ENCODE measurements at places on chromosomes 6 and 20.

GRCh38 chr20:59718751-59719150 lies 114.4 kb downstream of the PHACTR3 start:
- DNase-seq: no peak

DNA sequence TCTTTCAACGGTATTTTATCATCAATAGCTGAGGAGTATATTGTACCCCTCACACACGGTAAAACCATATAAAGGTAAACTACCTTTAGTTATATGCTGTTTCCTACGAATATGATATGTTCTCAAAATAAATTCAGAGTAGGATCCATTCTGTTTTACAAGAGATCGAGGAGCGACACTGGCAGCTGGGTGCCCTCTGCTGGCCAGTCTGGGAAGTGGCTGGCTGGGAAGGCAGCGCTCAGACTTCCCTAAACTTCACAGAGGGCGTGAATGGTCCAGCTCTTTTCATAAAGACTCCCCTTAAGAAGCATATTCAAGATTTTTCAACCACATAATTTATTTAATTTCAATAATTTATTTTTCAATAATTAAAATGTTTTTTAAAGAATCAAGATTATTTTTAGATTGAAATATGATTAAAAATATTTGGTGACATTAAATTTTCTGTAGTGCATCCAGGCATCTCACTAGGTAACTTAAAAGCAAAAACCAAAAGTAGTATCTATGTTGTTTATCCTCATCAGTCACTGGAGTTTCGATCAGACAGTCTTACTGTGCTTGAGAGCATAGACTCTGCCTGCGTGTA lies 187.5 kb upstream of the PDE10A start:
- peak; percentile 32 for DNase-seq

DNA sequence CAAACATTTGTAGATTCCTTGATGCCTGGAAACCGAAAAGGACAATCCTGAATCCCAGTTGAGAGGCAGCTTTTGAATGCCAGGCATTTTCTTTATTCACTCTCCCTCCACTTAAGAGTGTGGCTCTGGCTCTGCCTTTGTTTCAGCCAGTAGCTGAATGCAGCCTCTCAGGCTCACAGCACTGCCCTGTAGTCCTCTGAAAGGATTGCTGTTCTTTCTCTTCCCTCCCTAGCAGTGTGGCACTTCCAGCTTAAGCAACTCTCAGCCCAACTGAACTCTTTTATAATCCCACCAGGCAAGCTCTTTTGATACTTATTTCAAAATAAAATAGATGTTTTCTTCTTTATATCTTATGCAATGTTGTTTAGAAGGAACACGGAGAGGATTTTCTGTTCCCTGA lies 415.6 kb downstream of the GJA1 start:
- no peak for DNase-seq

DNA sequence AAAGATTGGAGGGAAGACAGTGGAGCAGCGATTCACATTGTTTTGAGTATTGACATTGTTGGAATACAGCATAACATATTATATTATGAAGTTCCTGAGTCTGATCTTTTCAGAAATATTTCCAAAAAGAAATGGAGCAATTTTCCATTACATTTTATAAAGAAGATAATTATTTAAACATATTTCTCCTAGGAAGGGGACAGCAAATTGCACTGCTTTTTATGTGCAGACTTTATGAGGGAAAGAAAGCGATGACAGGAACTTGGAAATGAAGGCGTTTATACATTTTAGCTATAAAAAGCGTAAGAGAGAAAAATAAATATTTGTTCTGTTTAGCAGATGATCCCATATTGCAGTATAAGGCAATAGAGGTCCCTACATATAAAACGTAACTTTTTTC lies 117.0 kb upstream of the EDN1 start:
- DNase-seq: no peak

DNA sequence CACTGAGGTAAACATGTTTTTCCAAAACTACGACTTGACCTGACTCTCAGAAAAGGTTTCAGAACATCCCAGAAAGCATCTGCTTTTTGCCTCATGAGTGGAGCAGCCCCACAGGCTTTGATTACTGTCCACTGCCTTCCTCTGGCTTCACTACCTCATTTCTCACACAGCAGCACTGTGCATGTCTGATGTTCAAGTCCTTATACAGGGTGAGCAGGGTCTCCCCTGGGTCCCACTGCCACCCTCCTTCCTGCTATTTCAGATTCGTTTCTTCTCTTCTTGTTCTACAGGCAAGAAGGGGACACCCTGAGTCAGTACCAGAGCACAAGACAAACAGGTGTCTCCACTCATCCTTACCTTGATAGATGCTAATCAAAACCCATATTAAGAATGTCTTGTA lies 64.7 kb upstream of the NFATC2 start:
- DNase-seq: no peak

DNA sequence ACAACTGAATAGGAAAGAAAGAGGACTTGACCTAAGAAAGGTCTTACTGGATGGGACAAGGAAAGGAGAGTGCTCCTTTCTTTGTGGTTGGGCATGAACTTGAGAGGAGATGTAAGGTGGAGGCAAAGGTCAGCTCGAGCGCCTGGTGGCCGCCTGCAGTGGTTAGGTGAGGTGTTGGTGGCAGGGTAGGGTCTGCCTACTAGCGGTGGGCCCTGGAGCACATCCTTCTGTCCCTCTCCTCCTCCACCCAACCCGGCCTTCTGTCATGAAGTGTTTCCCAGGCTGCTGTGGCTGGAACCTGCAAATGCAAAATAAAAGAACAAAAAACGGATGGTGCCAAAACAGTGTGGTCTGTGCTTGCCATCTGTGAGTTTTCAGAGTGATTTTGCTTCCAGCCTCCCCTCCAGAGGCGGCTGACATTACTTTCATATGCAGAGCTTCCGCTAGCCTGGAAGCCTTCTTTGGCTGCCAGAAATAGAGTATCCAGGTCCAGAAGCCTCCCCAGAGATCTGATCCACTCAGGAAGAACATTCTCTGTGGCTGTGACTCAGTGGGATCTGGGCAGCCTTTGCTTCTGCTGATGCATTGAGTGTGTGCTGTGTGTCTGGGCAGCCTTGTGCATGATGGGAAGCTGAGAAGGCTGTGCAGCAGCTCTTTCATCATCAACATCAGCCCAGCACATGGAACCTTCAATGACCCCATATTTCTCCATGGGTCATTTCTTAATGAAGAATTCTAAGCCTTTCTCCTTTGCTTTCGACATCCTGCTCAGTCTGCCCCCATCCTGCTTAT lies 79.8 kb upstream of the FAM184A start:
- DNase-seq: no peak

DNA sequence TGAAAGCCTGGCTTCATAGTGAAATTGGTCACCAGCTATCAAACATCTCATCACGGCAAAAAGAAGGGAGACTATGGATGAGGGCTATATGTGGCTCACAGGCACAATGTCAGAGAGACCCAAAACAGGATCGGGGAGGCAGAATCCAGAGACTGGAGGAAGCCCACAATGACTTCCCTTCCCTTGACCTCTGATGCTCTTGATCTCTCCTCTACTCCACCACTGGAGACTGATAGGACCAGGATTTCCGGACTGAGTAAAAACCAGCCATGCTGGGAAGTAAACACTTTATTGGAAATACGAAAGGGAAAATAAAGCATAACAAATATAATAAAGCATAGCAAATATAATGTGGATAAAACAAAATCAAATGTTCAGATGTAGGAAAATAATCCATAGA lies 597.3 kb downstream of the UTRN start:
- no peak for DNase-seq

DNA sequence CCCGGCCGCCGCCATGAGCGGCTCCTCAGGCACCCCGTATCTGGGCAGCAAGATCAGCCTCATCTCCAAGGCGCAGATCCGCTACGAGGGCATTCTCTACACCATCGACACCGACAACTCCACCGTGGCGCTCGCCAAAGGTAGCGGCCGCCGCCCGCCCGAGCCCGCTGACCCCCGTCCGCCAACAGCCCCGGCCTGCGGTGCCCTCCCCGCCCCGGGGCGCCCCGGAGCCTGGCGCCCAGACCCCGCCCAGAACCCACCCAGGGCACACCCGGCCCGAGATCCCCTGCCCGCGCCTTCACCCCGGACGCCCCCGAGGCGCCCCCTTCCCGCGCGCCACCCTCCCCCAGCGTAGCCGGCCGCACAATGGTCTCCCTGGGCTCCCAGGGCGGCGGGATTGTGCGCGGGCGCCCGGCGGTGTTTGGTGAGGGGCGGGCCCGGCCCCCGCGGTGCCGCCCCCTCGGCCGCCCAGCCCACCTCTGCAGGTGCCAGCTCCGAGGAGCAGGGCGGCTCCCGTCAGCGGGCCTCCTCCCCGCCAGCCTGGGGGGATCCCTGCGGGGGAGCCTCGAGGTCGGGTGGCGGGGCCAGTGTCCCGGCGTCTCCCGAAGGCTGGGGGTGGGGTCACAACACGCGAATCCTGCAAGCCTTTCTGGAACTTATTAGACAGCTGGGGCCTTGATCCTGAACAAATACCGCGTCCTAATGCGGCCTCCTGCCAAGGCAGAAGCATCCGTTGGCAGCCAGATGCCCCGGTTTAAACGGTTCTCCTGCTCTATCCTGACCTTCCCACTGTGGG lies 577 bp downstream of the LSM14B start:
- peak; percentile 33 for DNase-seq

GRCh38 chr6:147752689-147753403 lies 244.4 kb downstream of the SAMD5 start:
- no peak for DNase-seq

GRCh38 chr6:142015011-142015410 lies 117.7 kb upstream of the GJE1 start:
- no peak for DNase-seq

GRCh38 chr6:29524444-29525310 lies 34.9 kb downstream of the UBD start:
- DNase-seq: no peak

GRCh38 chr6:111666847-111667246 lies 61.2 kb upstream of the TRAF3IP2 start:
- no peak for DNase-seq

DNA sequence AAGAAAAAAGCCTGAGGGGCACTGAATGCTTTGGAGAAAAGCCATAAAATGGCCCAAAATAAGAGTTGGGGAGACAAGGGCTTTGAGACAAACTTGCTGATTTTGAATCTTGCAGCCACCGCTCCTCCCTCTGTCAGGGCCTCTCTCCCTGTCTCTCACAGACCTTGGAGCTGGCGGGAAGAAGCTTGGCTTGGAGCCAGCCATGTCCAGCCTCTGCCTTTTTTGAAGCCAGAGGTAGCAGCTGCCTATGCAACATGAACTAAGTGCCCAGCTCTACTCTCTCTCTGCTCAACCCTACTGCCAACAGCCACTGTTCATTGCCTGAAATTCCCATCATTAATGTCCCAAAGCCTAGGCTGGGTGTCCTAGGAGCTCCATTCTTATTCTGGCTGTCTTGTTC lies 63.7 kb upstream of the CTNNBL1 start:
- DNase-seq: no peak

DNA sequence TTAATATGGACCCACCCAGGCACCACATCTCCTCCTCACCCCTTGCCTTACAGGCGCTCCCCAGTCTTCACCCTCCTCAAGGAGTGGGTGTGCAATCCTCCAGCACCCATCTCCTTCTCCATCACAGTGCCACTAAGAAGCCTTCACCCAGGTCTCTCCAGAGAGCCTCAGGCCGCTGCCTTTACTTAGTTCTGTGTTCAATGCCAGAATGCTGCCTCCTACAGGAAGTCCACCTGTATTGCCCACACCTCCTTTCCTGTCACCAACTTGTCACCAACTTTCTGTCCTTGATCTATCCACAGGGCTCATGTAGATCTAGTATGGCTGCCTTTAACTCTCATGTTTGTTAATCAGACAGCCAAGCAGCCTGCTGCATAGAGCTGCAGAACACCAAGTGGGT lies 586 bp upstream of the LST1 start:
- no peak for DNase-seq

- no peak for DNase-seq
Measured at GRCh38 chr6:113960795-113961194, 10.2 kb downstream of the HDAC2 start.

DNA sequence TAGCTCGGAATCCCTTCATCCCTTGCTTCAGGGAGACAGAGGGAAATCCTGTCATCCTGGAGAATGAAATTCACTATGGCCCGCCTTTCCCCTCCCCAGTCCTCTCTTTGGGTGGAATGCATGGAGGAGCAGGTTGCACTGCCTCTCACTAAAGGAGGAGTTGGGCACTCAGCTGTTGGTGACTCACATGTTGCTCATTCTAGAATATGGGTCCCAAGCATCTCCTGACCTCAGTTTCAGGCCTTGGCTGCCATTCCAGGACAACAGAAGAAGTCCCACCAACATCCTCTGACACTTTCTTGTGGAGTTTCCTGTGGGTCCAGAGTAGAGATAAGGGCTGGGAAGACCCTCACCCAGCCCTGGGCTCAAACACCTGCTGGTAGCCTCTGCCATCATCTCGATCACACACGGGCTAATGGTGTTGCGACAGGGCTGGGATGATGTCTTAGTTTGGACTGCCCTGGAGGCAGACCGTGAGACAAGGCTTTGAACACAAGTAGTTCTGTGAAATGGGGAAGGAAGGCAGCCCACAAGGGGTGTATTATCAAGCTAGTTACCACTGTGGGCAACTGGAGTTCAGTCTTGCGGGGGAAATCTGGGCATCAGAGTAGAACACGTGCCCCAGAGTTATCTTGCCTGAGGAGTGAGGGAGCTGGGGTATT lies 52.4 kb upstream of the RNF24 start:
- no peak for DNase-seq

DNA sequence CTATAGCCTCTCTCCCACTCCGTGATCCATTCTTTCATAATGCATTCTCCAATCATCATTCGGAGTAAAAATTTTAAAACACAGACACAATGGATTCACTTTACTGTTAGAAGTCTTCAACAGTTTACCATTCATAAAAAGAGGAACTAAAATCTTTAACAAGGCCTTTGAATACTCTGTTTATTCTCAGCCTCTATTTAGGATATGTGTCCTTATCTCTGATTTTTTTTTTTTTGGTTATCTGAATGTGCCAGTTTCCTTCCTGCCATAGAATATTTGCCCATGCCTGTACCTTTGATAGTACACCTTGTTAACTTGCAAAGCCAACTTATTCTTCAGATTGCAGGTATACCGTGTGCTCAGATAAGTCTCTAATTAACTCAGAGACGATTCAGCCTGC lies 11.1 kb downstream of the CRISP1 start:
- DNase-seq: no peak

DNA sequence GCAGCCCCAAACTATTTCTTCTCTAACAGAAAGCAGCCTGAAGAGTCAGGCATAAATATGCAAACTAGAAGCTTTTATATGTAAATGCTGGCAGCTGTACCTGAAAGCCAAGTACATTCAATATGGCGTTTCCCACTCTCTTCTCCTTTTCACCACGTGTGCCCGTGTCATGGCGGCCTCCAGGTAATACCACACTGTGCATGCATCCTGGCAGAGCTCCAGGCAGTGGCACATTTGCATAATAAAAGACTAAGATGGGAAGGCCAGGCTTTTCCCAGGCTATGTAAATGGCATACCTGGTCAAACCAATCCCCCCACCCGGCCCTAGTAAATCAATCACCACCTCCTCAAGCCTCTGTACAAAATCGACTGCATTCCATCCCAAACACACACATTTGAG lies 120.6 kb downstream of the MMUT start:
- DNase-seq: no peak

GRCh38 chr6:169669889-169670288 lies 31.9 kb downstream of the WDR27 start:
- no peak for DNase-seq

GRCh38 chr6:21918041-21918440 lies 324.5 kb downstream of the SOX4 start:
- DNase-seq: no peak

GRCh38 chr20:33209789-33210188 lies 7.4 kb upstream of the BPIFA3 start:
- peak; percentile 3 for DNase-seq
